Hippocampal formation (tissue), 2 donors: ENCODE measurements at places on chromosomes 3 and 15.

DNA sequence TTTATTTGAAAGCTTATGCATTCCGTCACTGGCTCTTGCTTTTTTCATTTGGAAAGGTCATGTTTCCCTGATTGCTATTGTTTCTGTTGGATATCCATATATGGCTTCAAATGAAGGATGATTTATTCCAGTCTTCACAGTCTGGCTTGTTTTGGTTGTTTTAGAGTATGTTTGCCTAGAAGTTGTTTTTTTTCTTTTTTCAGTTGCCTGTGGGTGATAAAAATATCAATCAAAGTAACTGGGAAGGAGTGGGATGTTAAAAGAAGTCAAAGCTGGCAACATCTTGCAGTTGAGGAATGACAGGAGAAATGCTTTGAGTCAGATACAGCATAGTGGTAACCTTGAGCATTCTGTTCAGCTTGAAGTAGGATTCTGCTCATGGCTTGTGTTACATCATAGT is 610.5 kb downstream of the PLOD2 start:
- no peak for DNase-seq

DNA sequence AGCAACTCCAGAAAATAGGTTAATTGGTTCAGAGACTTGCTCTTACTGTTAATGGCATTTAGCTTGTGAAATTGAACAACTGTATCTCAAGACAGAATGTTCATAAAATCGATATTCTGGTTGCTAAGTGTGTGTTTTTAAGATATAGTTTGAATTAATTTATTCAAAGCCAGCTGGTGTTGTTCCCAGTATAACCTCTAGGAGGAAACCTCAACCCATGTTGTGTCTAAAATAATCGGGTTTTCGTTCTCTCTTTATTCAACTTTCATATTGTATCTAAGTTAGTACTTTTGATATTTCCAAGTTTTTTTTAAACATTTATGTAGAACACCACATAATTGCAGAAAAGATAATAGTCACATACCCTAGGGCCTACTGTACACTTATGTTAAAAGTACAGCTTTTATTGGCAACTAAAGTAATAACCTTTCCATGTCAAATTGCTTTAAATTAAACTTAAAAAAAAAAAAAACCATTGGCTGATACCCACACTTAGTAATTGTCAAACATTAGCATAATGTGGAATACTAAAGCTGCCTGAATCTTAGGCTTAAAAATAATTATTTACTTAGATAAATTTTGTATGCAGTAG is 90.9 kb downstream of the SAMMSON start:
- DNase-seq, result no peak

GRCh38 chr15:85832394-85832793 is 37.7 kb upstream of the KLHL25 start:
- no peak for DNase-seq

GRCh38 chr15:40234783-40235182 is 4.1 kb upstream of the PAK6 start:
- DNase-seq, result no peak

DNA sequence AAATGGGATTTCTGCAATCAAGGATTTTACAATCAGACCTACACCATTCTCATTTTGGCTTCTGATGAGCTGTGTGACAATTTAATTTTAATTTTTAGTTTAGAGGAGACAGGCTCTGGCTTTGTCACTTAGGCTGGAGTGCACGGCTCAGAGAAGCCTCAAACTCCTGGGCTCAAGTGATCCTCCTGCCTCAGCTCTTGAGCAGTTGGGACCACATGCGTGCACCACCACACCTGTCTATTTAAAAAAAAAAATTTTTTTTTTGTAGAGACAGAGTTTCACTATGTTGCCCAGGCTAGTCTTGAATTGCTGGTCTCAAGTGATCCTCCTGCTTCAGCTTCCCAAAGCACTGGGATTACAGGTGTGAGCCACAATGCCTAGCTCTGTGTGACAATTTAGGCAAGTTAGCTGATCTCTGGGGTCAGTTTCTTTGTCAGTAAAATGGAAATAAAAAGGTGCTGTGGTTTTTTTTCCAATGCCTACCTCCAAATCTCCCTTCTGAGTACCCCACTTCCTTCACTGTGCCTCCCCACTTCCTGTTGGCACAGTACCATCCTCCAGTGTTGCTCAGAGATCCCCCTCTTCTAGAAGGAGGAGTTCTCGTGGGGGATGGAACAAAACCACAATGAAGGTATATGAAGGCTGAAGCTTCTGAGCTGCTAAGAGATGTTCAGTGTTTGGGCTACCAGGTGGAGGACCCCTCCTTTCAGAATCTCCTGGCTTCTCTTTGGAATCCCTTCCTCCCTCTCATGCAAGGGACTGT is 54.1 kb upstream of the GSK3B start:
- no peak for DNase-seq

GRCh38 chr15:66219339-66219738 is 34.2 kb downstream of the MEGF11 start:
- no peak for DNase-seq

DNA sequence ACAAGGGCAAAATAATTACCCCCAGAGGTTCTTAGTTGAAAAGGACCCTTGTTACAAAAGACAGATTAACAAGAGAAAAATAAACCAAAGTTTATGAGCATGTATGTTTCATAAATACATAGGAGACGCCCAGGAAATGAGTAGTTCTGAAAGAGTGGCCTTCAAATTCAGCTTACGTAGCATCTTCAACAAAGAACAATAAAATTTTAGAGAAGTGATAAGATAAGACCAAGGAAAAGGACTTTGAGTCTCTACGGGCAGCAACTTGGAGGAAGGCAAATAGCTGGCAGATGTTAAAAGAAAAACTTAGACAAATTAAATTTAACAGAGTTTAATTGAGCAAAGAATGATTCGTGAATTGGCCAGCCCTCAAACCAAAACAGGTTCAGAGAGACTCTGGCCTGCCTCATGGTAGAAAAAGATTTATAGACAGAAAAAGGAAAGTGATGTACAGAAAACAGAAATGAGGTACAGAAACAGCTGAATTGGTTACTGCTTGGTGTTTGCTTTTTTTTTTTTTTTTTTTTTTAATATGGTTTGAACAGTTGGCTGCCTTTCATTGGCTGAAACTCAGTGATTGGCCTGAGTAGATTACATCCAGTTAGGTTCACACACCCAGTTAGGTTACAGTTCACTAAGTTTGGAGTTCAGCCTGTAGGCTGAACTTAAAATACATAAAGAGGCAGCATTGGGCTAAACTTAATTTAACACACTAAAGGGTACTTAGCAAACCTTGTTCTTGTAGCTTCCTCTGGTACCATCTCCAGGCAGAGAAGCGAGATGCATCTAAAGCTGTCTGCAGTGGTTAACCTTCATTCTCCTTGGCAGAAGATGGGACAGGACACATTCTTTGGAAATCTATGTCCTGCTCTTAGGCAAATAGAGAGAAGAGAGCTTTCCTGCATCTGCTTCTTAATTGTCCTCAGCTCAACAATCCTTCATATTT is 23.2 kb downstream of the C2CD4B start:
- no peak for DNase-seq

GRCh38 chr3:103672346-103672745 is 1237.5 kb downstream of the ZPLD1 start:
- DNase-seq, result no peak

DNA sequence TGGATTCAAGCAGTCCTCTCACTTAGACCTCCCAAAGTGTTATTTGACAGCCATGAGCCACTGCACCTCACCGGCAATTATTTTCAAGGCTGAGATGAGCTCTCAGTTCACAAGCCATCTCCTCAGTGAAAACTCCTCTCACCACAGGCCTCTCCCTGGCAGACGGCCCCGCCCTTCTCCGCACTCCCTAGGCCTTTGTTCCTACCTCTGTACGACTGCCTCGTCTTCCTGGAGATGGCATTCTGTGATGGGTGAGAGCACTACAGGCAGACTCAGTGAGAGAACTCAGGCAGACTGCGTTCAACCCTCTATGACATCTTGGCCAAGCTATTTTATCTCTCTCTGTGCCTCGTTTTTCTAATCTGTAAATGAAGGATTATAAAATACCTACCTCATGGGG is 67.0 kb upstream of the TPM1 start:
- DNase-seq, result no peak

GRCh38 chr3:12884186-12884680 is 42.9 kb upstream of the RPL32 start:
- peak; percentile 60 for DNase-seq

DNA sequence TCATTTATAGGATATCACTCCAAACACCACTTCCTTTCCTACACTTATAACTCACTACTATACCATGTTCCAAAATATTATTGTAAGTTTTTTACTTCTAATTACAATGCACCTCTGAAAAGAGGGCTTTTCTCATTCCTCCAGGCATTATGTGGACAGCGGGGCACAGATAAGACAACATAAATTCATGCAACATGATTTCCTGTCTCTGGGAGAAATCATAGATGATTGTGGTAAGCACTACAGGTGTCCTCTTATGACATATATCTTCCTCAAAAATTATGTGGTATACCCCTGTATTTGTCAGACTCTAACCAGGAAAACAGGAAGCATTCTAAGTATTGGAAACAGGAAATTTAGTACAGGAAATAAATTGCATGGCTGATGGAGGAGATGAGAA is 45.7 kb upstream of the INO80 start:
- no peak for DNase-seq

DNA sequence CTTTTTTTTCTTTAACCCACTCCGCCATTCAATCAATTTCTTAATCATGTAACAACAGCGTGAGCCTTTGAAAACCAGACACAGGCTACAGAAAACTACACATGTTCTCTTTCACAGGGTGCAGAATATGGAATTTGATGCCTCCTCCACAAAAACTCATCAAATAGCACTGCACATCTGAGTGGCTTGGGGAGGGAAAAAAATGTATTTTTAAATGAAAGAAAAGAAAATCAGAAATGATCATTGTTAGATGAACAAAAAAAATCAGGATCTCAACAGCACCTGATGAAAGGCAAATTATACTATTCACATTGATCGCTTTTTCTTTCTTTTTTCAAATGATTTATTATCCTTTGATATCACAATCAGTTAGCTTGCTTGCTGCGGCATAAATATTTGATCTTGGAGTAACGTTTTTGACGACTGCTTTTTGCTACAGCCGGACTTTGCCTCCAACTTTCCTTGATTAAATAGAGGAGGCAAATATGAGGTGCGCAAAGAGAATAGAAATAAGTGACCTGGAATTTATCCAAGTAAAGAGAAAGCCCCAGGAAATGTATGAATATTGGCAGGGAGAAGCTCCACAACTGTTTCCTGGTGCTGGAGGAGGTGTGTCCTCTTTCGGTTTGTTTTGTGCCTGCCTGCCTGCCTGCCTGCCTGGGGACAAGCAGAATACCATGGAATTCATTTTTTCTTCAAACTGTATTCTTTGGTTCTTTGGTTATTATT is 63.1 kb downstream of the EDEM1 start:
- DNase-seq, result no peak

DNA sequence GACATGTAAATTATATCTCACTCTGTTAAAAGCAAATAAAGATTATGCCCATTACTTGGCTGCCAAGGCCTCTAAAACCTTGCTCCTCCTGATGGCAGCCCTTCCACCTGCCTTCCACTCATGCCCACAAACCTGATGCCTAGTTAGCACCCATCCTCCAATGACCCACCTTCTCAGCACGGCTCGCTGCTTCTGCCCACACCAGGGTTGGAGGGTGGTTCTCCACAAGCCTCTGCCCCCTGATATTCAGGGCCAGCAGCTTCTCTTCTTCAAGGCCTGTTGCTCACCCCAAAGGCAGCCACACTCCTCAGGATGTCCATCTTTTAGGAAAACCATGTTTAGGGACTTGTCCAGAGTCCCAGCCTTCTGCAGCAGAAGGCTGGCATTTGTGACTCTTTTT is 263.4 kb upstream of the TLE3 start:
- no peak for DNase-seq

DNA sequence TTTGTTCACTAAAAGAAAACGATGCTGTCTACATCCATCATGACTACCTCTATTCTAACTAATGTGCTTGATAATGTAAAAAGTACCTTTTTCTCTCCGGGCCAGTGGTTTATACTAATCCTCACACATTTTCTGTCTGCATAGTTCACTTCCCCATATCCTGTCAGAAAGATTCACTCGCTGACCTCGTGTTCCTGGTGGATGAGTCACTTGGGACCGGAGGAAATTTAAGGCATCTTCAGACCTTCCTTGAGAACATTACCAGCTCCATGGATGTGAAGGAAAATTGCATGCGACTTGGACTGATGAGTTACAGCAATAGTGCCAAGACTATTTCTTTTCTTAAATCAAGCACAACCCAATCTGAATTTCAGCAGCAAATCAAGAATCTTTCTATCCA is 33.8 kb downstream of the COL6A5 start:
- DNase-seq, result no peak

GRCh38 chr3:197877902-197878301 is 72.1 kb upstream of the RPL35A start:
- DNase-seq, result no peak

DNA sequence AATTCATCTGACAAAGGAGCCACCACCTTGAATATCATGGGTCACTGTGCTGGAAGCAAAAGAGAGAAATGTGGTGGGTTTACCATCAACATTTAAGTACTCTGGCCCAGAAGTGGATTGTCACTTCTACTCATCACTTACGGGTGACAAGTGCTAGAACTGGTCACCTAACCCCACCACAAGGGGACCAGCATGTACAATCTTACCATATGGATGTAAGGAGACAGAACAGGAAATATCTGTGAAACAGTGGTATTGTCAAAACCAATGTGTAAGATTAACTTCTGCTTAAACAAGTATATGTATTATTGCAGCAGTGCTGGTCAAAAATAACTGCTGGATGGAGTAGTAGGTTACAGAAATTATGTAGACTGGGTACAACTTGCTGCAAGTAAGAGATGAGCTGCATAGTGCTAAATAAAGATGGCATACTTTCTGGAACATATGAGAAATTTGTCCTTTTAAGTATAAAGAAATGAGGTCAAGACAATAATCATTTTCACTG is 171.8 kb downstream of the POTEB3 start:
- DNase-seq, result no peak

DNA sequence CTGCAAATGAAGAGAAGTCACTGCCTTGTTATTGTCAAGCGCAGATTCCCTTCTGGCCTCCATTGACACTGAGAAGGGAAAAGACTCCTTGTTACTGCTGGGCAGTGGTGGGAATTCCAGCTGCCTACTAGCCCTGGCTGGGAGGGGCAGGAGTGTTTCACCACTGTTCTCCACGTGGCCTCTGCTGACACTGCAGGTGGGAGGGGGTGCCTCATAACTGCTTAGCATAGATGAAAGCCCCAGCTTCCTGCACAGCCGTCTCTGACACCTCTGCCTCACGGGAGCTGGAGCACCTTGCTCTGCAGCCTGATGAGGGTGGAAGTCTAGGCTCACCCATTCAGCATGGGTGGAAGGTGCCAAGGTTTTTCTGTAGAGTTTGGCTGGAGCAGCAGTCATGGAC is 52.1 kb downstream of the TM2D3 start:
- no peak for DNase-seq

DNA sequence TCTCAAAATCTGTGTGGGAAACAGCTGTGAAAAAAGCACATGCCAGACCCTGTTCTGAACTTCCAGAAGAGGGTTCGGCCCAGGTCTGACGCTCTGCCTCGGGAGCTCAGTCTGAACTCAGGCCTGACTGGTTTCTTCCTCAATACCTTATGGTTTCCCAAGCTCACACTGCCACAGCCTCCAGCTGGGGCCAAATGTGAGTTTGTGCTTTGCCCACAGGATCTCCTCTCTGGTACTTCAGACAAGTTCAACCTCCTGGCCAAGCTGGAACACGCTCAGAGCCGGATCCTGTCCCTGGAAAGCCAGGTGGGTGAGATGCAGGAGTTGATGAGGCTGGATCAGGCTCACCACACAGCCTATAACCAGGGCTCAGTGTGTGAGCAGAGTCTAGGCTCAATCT is 33.8 kb downstream of the CYP11A1 start:
- no peak for DNase-seq
